Activated CD4-positive, alpha-beta T cell treated with anti-CD3 and anti-CD28 coated beads for 48 hours (primary cell): ENCODE measurements at places on chromosomes 6 and 20.

DNA sequence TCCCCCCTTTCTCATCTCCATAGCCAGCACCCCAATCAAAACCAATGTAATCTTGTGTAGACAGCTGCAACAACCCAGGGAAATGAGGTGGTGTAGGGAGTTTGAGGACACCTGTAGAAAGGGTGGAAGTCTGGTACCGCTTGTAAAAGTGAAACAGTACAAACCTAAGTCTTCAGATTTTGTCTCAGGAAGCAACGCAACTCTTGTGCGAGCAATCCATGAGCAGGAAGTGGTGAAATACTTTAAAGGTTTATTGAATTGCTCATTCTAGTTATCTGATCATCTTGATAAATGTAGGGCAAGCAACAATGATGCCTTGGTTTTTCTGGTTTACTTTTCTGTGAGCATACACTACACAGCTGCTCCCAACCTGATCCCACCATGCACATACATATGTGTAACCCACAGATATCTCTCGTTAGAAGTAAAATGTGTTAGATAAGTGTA lies 71.1 kb upstream of the THEMIS start:
- DNase-seq = peak; percentile 47

GRCh38 chr6:31836474-31837368 lies 9.2 kb downstream of the HSPA1B start:
- no peak for DNase-seq

DNA sequence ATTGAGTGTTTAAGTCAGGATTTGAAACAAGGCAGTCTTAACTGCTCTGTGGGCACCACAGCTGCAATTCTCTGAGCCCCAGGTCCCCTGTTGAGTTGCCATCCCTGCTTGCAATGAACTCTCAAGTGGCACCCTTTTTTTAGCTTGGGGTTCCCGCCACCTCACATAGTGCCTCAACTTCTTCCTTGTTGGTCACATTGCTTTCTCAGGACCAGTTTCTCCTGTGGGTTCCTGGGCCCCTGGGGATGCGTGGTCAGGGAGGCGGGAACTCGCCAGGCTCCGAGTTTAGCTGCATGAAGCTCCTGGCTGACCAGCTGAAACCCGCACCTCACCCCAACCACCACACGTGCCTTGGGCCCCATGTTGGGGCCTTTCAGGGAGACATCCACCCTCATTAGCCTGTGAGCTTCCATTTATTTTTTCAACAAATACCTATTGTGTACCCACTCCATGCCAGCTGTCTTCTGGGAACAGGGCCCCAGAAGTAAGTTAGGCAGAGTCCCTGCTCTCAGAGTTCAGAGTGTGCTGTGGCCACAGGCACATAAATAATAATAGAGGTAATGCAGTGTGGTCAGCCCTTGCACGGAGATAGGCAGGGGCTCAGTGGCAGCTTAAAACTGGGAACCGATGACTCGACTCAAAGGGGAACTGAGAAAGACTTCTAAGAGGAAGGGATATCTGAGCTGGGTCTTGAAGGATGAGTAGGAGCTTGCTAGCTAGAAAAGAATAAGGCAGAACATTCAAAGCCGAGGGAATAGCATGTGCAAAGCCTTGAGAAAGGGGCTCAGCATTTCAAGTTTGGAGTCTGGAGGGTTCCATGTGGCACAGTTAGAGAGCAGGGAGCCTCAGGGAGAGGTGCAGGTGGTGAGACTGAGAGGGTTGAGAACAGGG lies 33.9 kb upstream of the FAM83D start:
- no peak for DNase-seq

DNA sequence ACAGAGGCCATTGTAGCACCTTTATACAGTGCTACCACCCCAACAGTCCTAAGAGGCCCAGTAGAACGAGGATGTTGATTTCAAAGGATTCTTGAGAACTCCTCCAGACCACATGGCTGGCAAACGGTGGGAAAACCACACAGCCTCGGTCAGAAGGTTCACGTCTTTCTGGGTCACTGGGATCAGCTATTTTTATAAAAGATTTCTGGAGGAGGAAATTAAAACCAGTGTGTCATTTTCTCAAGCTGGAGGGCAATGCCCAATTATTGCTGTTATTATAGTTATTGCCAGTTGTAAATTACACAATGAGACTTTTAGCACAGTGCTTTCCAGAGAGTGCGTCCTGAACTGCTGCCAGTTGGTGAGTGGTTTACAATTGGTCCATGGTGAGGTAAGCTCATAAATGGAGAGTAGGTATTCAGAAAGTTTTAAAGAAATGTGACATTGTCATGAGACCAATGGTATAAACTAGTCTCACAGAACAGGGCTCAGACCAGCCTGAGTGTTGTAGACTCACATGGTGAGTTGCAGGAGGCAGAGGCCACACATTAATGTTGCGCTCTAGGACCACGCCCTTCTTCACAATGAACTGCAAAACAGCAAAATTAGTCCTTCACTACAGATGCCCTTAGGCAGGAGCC lies 8.4 kb upstream of the PPP1R14C start:
- no peak for DNase-seq

DNA sequence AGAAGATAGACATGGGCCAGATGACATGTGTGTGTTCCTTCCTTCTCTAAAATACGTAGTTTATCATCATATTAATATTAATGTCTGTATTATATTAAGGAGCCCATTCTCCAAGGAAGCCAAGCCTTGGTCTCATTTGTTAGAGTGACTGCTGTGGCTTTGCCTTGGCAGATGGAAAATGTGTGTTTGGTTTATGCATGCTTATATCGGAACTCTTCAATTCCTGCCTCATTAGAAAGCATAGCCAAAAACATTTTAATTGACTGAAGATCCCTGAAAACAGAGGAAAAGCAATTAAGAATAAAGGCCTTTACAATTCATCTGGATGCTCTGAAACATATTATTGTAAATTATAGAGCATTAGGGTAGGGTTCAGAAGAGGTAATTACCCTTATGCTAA lies 106.4 kb downstream of the COL9A1 start:
- DNase-seq = no peak

DNA sequence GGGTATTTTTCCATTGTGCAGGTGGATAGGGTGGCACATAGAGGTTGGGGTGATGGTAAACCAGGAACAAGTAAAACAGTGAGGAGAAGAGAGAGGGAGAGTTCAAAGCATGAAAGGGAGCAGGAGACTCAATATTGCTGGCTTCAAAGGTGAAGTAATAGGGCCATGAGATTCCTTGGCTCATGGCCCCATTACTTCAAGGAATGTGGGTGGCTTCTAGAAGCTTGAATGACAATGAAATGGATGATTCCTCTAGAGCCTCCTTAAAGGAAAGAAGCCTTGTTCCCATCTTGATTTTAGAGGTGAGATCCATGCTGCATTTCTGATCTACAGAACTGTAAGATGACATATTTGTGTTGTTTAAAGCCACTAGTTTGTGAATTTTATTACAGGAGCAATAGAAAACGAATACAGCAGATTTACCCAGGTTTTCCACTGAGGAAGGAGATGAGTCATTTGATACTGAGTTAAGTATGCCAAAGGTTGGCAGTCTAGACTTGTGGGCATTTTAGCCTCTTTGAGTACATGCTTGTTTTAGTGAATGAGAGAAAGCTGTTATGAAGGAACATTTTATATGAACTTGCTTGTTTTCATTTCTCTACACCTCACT lies 110.4 kb downstream of the PLCB4 start:
- no peak for DNase-seq

DNA sequence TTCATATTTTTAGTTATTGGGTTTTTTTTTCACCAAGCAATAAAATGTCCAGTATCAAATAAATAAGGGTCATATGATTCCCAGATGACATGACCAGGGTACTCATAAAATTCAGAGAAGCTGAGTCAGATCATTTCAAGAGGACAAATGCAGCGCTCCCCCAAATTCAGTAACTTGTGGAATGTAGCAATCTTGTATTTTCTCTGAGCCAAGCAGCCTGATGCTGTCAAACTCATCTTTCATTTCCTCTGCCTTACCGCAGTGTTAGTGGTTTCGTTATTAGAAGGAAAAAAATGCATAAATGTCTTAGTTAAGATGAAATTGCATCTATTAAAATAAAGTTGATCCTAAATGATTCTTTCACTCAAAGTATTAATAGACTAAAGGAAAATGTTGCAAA lies 57.8 kb upstream of the EDN1 start:
- DNase-seq = no peak

GRCh38 chr6:79076782-79077641 lies 1.0 kb downstream of the PHIP start:
- peak; percentile 92 for DNase-seq

- DNase-seq = no peak
These were observed 4.8 kb upstream of the STX16 start for GRCh38 chr20:58646257-58646656.

GRCh38 chr20:36887752-36888090 lies 11.8 kb downstream of the TLDC2 start:
- no peak for DNase-seq
